Stimulated activated CD4-positive, alpha-beta T cell treated with anti-CD3 and anti-CD28 coated beads, Interleukin-4, amount 100 ng/mL, for 1 hour (primary cell): ENCODE measurements at places on chromosomes 11 and 22.

DNA sequence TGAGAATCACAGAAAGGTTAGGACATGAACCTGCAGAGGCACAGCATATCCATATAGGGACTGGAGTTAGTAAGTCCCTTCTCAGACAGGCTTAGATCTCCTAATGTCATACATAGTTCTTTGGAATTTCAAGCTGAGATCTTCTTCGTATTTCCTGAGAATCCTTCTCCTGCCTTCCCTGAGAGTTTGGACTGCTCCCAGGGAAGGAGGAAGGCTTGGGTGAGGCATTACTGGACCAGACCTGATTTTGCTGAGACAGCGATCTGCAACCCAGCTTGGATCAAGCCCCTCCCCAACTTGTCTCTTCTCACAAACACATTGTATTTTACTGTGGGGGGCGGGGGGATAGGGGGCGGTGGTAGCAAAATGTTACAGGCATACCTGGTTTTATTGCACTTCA is 108.5 kb downstream of the TSPAN18 start:
- no peak for DNase-seq

GRCh38 chr11:67435727-67436458 is 1.6 kb downstream of the PTPRCAP start:
- DNase-seq: no peak

DNA sequence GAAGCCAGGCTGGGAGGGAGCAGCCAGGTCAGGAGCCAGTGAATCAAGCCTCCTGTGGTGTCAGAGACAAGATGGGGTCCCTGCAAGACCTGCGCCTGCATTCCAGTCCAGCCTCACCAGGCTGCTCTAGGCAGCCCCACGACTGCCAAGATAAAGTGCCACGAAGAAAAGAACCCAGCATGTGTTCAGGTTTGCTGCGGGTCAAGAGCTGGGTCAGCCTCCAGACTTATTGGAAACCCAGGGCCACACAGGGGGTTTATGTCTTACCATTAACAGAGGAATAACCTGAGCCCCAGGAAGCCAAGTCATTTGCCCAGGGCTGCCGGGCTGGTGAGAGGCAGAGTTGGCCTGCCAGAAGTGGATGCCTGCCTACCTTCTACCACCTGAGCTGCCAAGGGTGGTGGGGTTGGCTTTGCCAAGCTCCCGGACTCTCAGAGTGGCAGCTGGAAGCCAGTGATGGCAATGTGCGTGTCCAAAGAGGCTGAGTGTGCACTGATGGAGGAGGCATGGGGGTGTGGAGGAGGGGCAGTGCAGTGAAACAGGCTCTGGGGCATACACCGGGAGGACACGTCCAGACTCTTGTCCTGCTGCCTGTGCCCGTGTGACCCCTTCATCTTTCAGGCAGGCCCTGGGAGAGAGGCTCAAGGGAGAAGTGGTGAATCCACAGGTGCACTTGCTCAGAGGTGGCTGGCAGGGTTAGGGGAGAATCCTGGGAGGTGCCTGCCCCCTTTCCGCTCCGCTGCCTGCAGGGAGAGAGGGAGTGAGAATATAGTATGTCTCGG is 1.7 kb downstream of the RASD2 start:
- no peak for DNase-seq

GRCh38 chr22:44963832-44964721 is 45.7 kb downstream of the PHF21B start:
- no peak for DNase-seq

DNA sequence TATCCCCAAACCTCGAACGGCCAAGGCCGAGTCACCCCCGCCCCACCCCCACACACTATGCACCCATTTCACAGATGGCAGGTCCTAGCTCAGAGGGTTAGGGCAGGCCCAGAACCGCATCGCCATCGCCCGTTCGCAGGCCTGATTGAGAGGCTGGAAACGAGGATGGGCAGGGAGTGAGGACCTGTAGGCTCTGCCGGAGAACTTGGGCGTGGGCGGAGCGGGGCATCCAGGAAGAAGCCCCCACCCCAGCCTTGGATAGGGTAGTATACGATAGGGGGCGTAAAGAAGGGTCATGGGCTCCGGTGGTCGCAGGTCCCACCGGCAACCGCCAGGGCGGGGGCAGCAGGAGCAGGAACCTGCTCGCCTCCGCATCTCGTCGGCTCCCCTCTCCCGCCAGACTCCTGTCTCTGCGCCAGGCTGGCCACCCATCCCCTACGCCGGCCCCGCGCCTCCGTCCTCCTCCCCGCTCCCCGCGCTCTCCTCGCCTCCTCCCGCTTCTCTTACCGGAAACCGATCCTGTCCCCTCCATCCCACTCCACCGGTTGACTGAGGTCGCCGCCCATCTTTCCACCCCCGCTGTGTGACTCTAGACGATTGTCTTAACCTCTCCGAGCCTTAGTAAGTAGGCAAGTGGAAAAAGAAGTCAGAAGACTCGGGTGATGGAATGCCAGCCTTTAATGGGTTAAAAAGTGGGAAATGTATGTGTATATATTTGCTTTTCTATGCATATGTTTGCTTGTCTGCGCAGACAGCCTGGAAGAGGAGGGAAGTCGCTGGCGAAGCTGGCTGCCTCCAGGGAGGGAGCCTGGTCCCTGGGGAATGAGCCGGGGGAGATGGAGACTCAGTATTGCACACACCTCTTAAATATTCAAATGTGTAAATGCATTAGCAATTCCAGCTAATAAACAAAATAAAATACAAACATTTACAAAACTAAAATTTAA is 52.8 kb downstream of the CYTH4 start:
- DNase-seq: no peak

DNA sequence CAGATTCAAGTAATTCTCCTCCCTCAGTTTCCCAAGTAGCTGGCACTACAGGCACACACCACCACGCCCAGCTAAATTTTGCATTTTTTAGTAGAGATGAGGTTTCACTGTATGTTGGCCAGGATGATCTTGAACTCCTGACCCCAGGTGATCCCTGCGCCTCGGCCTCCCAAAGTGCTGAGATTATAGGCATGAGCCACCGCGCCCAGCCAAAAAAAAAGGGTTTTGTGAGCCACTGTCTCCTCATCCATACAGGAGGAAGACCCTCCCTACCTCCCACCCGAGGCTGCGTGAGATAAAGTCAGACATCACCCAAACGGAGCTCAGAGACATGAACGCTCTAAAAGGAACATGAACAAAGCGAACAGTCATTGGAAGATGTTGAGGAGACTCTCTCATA is 745.7 kb downstream of the BRD1 start:
- DNase-seq: no peak

- DNase-seq: peak; percentile 48
Measured at GRCh38 chr11:65557280-65558001, 718 bp downstream of the LTBP3 start.

DNA sequence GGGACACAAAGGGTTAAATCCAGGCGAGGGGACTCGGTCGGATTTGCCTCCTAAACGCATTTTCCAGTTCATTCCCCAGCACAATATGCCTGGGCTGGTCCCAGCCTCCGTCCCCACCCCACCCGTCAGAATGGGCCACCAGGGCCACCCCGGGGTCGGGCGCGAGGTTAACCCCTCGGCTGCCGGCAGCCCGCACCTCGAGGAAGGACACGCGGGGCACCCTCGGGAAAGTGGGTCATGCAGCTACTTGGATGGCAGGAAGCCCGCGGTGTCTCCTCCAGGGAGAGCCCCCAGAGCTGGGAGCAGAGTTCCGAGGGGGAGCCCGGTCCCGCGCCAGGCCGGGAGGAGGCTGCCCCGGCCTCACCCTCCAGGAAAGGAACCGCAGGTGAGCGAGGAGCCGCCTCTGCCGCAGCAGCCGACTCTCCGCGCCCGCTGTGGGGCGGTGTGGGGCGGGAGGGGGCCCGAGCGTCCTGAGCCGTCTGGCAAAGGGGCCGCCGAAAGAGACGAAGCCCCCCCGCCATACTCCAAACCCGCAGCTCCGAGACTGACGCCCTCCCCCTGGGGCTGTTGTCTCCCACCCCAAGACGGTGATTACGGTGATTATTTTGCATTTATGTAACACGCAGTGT is 1.4 kb downstream of the NECTIN1 start:
- DNase-seq: peak; percentile 39

- no peak for DNase-seq
Measured at GRCh38 chr11:1140642-1141490, 16.9 kb upstream of the MUC5AC start.

GRCh38 chr11:125163431-125164063 is 1.0 kb upstream of the PKNOX2 start:
- DNase-seq: no peak

DNA sequence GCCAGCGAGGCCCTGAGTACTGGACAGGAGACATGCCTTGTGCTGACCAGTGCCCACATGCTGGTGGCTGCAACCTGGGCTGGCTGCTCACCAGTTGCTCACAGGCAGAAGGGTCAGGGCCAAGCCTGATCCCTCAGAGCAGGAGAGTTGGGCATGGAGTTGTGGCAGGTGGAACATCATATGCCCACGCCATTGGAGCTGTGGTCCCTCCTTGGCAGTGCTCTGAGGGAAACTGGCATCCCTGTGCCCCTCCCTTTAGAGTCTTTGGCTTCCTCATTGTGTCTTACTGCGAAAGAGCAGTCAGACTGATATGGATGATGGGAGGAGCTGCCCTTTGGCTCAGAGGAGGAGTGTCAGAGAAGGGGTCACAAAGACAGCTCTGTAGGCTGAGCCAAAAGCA is 3.1 kb upstream of the MYEOV start:
- DNase-seq: no peak

- no peak for DNase-seq
Measured at GRCh38 chr11:75292943-75293342, 52.4 kb downstream of the TPBGL start.
